ENCODE measurements at places on chromosomes 7 and 10.

- no peak for DNase-seq
These were observed 6.8 kb downstream of the PTPN12 start for GRCh38 chr7:77543910-77544309.

DNA sequence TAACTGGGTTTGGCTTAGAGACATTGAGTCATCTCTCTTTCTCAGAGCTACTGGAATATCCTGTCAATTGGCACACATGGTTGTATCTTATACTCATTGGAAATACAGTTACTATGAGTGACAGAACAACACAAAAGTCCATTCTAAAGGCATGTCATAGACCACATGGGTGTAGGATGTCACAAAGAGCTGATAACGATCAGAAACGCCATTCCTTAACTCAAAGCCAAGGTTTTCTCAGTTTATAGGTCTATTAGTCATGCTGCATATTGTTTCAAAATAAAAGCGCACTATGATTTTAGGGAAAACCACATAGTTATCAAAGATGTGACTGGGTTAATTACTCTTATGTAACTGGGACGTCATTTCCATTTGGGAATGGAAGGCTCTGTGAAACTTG lies 147.2 kb upstream of the FAM171A1 start:
- DNase-seq: peak; percentile 48

GRCh38 chr10:43926875-43927406 lies 278.3 kb upstream of the ZNF32 start:
- DNase-seq: no peak

GRCh38 chr10:121002586-121003205 lies 151.5 kb downstream of the WDR11 start:
- DNase-seq: no peak

- no peak for DNase-seq
These were observed 13.4 kb downstream of the CTBP2 start for GRCh38 chr10:125146791-125147579.

DNA sequence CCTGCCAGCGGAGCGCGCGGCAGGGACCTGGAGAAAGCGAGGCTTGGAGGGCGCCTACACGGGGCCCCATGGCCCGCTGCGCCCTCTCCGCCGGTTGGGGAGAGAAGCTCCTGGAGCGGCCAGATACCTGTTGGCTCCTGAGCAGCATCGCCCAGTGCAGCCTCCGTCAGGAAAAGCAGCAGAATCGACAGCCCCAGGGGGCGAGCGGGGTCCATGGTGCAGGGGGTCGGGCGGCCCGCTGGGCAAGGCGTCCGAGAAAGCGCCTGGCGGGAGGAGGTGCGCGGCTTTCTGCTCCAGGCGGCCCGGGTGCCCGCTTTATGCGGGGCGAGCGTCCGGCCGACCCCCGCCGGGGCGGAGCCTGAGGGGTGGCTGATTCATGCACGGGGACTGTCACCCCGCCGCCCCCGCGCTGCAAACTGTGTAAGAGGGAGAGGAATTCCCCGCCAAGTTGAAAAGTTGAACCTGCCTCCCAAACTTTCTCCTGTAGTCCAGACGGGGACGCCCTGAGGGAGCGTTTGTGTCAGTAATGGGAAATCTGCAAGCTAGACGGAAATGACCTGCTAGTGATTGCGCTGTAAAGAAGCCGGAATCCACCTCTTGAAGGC lies at the start of gene TFPI2:
Gene TFPI2, minus strand, starts transcription at position 290 of the 605 bp plus-strand sequence. Its CDS starts 75 bp downstream, at position 215.
- no peak for DNase-seq

- no peak for DNase-seq
These were observed 276.5 kb upstream of the SMIM30 start for GRCh38 chr7:113394856-113395255.

DNA sequence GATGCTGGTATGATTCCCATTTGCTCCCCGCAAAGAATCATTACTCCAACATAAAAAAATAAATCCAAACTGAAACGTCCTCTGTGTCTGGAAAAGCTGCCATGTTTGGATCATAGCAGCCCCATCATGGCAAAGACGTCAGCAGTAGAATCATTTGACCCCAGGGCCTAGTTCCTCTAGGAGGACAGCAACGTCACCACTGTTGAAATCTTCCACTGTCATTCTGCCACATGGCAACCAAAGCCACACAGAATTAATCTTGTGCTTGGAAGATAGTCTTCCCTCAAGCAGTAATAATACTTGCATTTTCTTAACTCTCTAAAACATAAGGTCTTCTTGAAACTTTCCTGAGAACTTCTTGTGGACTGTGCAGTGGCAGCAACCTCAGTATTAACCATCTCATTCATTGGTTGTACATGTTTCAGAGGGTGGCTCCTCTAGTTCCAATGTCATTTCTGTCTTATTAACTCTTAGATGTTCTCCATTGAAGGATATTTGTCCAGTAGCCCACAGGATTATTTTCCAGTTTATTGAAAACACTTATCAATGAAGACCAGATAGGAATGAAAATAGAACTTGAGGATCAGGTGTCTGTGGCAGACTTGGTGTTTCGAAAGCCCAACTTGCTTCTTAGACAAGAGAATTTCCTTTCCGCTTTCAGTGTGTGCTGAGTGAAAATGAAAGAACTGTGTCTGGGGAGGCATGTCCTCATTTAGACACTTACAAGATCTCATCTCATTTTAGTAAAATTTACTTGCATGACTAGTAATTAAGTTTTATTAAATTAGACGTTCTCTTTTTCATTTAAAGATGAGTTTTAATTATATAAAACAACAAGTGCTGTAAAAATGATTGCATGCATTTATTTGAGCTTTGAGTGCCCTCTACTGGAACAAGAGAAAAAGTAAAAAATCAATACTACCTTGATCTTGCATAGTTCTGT lies 28.9 kb upstream of the INHBA start:
- no peak for DNase-seq

DNA sequence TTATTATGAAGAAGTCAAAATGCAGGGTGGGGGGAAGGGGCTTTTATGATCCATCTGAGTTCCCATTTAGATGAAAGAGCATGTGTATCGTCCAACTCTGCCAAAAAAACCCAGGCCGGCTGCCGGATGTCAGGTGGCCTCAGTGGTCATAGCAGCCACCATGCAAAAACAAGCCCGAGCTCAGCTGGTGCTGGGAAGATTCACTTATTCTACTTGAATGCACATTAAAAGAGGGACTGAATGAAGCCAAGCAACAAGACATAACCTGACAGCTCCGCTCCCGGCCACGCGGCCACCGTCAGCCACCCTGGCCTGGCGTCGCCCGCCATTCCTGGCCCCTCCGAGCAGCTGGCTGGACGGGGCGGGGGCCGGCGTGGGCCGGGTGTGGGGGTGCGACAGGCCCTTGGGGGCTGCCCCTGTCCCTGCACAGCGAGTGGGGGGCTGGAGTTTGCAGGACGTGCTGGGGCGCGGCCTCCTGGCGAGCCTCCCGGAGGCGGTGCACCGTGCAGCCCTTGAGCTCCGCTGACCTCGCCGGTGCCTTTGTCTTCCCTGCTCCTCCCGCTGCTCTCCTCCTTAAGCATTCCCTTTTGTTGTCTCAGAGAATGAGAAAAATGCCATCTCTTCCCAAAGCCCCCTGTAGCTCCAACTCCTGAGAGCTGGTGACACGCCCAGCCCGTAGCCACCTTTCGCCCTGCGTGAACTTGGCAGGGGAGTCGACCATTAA lies 67.8 kb downstream of the EBF3 start:
- DNase-seq: no peak

DNA sequence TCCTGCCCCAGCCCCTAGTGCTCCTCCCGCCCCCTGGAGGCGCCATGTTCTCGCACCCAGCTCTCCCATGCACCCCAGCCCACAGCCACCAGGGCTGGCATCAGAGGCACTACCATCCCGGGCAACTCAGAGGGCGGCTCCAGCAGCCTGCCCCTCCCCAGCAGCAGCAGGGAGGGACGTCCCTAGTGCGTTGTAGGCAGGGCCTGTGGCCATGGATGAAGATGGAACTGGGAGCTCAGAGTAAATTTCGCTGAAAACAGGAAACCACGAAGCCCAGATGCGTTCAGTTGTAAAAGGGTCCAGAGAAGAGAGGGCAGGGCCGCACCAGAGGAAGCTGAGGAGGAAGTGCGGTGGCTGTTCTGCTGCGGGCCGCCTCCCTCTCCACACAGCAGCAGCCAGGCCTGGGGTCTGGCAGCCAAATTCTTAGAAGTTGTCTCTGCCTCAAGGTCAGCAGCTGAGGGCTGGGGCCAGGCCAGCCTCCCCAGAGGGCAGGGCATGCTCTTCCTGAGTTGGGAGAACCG lies 24.6 kb downstream of the VSIR start:
- no peak for DNase-seq

DNA sequence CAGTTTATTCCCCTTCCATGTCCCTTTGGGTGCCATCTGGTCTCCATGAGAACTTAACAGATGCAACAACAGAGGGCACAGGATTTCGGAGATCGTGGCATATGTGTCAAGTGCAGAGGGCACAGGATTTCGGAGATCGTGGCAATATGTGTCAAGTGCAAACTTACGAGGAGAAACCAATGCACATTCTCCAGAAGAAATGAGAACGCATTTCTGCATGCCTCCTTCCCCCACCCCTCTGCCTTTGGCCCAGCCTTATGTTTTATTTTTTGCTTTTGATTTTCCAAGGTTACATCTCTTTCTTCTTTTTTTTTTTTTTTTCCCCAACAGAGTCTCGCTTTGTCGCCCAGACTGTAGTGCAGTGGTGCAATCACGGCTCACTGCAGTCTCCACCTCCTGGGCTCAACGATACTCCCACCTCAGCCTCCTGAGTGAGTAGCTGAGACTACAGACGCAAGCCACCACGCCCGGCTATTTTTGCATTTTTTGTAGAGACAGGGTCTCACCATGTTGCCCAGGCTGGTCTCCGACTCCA lies 586 bp upstream of the ANKRD26 start:
- DNase-seq: no peak

- no peak for DNase-seq
These were observed 148.4 kb downstream of the NXPH1 start for GRCh38 chr7:8581842-8582241.

DNA sequence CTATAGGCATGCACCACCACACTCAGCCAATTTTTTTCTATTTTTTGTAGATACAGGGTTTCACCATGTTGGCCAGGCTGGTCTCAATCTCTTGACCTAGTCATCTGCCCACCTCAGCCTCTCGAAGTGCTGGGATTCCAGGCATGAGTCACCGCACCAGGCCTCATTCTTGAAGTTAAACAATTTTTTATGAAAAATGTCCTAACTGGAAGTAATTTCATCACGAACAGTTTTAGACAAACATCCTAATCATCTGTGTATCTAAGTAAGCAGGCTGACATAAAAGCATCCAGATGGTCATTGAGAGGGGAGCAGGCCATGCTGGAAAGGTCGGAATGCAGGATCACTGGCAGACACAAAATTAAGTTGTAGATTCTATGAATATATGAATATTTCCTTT lies 269.1 kb downstream of the ZMYND11 start:
- peak; percentile 78 for DNase-seq

GRCh38 chr7:66837661-66838060 lies 83.4 kb upstream of the TMEM248 start:
- DNase-seq: no peak

GRCh38 chr10:43256531-43257346 lies 10.1 kb downstream of the RASGEF1A start:
- no peak for DNase-seq

GRCh38 chr10:109894516-109894915 lies 28.8 kb downstream of the XPNPEP1 start:
- DNase-seq: peak; percentile 51

DNA sequence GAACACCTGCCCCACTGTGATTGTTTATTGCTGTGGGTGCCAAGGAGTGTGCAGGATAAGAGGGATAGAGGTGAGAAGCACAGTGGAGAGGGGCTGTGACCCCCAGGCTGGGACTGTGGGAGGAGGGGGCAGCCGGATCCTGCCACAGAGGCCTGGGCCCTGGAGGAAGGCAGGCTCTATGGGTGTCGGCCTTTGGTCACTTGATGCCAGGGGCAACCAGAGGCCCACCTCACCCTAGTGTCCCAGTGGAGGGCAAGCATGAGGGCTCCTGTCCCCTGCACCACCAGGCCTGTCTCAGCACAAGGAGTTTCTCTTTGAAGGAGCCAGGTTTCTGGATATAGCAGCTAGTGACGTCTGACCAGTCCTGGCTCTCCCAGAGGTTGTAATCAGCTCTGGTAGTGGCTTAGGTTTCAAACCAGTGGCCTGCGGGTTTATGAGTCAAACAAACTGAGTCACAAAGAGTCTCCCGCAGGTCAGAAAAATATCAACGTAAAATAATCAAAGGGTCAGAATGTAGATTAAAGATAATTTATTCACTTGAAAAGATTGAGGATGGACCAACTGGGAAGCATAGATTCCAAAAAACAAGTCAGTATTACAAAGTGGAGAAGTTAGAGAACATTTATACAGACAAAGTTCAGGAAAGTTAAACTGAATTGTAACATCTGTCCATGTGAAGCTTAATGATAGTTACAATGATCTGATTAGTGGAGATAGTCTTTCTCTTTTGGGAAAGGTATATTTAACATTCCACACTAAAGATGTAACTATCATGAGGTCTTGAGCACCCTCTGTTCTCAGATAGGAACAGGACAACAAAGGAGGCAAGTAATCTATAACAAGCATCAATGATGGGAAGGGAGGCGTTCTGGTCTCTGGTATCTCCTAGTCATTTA lies 37.2 kb upstream of the ZNF488 start:
- DNase-seq: no peak

GRCh38 chr7:32887395-32887794 lies 4.2 kb downstream of the KBTBD2 start:
- DNase-seq: no peak

DNA sequence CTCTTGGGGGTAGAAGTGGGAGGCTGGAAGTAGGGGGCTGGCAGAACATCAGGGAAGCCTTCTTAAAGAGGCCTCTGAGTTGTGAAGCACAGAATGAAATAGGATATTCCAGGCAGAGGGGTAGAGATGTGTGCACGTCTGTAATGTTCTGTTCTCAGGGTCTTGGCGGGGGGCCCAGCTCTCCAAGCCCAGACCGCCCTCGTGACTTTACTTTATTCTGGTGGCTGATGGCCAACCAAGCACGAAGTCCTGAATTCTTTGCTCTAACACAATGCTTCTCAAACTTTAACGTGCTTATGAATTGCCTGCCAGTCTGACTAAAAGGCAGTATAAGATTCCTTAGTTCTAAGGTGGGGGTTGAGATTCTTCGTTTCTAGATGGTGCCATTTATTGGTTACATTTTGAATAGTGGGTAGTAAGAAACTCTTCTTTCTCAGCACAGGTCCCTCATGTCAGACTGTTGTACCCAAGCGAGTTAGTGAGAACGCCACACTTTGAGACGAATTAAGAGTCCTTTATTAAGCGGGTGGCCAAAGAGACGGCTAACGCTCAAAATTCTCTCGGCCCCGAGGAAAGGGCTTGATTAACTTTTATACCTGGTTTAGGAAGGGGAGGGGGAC lies 8.2 kb downstream of the PRXL2A start:
- no peak for DNase-seq

GRCh38 chr10:75932921-75933320 lies 501.5 kb downstream of the LRMDA start:
- no peak for DNase-seq

DNA sequence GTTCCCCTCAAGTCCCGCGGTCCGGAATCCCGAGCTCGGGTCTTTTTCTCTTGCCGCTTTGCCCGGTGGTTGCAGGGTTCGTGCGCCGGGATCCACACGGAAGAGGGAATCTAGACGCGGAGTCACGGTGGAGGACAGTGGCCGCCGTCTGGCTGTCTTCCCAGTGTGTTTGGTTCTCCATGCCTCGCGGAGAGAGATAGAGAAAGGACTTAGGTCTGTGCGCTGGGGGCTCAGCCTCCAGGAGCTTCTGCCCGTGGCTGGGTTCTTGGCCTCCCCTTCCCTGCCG lies 1.6 kb downstream of the FFAR4 start:
- DNase-seq: no peak

Measured in GM04504 (cell line).